ENCODE measurements at places on chromosomes 6 and 20.

DNA sequence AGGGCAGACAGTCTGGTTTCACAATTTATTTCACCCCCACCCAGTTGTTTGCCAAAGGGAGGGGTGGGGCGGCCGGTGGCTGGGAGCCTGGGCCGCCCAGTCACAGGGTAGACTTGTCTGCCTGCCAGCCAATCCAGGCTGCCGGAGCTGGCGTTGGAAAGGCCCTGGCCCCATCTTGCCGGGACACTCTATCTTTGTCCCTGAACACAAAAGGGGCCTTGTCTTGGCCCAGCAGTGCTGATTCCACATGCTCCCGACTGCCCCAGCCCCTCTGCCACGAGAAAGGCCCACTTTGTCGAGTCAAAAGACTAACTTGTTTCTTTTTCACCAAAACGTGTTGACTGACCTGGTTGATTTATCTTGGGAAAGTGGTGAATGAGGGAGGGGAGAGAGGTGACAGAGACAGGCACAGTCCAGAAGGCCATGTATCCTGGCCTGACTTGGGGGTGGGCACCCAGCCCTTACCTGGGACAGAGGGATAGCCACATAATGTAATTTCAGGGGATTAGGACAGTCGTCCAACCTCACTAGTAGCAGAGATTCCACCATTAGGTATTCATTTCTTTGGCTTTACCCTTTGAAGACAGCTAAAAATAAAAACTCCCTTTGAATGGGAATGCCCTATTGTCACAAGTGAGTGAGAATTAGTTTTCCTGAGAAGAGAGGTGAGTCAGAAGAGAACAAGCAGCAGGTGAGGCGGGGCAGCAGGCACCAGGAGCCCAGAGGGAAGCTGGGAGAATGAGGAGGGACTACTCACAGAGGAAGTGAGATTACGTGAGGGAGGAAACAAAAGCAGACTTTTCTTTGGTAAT, 67.0 kb upstream of the SIRPA start:
- no peak for DNase-seq

- DNase-seq, result no peak
Measured at GRCh38 chr6:45595010-45595851, 217.5 kb upstream of the SUPT3H start.

DNA sequence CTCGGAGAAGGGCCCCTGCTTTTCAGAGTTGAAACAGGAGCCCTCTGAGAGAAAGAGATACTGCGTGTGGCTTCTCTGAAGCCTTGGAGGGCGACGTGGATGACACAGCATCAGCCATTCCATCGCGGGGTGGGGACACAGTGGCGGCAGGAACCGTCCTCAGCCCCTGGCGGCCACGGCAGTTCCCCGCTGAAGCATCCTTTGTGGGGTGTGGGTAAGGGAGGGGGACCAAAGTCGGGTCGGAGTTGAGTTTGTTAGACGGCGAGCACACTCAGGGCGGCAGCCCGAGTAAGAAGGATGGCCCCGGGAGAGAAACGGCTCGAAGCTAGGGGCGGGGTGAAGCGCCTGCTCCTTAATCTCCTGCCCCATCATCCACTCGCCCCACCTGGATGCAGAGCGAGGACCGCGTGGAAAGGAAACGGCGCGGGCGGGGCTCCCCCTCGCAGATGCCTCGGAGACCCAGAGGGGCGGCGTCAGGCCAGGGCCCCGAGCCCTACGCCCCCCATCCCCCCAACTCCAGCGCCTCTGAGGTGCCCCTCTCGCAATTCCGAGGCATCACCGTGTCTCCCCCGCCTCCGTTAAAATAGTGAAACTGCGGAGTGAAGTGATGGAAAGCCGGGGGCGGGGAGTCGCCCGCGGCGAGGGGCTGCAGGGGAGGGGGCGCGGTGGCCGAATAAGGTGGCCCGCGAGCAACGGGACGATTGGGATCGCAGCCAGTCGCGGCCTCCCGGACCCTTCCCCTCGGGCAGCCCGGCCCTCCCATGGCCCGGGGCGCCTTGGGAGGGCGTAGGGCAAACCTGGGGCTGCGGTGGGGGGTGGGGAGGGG, 796 bp upstream of the RREB1 start:
- peak; percentile 65 for DNase-seq

DNA sequence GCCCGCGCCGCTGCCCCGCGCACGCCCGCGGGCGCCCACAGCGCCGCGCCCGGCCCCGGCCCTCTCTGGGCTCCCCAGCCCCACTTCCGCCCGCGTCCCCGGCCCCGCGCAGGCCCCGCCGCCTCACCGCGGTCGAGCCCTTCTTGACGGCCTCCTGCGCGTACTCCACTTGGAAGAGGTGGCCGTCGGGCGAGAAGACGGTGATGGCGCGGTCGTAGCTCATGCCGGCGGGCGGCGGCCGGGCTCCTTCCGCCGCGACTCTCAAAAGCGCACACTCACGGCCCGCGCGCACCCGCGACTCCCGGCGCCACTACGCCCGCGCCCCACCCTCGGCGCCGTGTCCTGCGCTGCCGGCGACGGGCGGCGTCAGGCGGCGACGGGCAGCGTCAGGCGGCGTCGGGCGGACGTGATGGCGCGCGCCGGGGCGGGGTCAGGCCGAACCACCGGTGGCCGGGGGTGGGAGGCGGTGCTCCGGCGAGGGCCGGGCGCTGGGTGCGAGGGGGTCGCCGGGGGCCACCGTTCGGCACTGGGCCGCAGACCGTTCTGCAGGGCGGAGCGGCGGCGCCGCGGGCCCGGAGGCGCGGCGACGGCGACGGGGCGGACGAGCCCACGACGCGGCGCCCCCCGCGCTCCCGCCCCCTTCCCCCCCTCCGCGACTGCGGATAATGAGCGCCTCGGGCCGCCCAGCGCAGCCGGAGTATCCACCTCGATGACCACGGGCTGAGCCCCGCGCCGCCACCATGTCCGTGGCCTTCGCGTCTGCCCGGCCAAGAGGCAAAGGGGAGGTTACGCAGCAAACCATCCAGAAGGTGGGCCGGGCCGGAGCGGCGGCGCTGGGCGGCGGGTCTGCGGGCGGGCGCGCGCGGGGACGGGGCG, at the start of the genes PSMA7 and SS18L1:
Gene PSMA7, minus strand, starts transcription at position 314 of the 876 bp plus-strand sequence. Its CDS starts 91 bp downstream, at position 223.
Gene SS18L1, plus strand, starts transcription at position 689 of the 876 bp plus-strand sequence. Its CDS starts 52 bp downstream, at position 741.
- peak; percentile 83 for DNase-seq

- DNase-seq, result peak; percentile 23
Measured at GRCh38 chr6:169723991-169724493, 258 bp downstream of the PHF10 start.

- no peak for DNase-seq
Measured at GRCh38 chr20:57944988-57945387, 235.2 kb upstream of the PMEPA1 start.

- DNase-seq, result no peak
Measured at GRCh38 chr6:129966125-129966524, 52.3 kb upstream of the L3MBTL3 start.

GRCh38 chr6:152993847-152994246, 8.7 kb downstream of the MTRF1L start:
- no peak for DNase-seq

- peak; percentile 42 for DNase-seq
Measured at GRCh38 chr6:144013486-144013909, 5.4 kb upstream of the PLAGL1 start.

- DNase-seq, result no peak
Measured at GRCh38 chr6:110618591-110619267, 142.3 kb upstream of the SLC22A16 start.

DNA sequence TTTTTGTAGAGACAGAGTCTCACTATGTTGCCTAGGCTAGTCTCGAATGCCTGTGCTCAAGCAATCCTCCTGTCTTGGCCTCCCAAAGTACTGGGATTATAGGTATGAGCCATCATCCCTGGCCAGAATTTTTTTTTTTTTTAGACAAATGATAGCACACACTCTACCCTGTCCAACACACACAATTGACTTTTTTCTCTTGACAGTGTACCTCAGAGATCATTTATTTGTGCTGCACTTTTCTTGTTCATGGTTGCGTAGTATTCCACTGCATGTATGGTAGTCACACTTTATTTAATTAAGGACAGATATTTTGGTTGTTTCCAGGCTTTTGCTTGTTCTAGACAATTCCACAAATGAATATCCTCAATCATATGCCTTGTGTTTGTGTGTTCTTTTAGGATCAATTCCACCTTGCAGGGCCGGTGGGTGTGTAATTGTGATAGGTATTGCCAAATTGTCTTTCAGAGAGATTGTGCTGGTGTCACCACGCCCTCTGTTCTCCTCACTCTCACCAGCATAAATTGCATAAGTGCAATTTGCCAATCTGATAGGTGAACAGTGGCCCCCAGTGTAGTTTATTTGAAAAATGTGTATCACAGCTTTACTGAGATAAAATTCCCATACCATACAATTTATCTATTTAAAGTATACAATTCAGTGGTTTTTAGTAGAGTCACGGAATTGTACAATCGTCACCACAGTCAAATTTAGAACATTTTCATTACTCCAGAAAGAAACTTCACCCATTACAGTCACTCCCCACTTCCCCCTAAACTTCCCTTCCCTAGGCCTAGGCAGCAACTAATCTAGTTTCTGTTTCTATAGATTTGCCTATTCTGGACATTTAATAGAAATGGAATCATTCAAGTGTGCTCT, 20.1 kb downstream of the SRC start:
- DNase-seq, result no peak

- no peak for DNase-seq
Measured at GRCh38 chr20:36008461-36009035, 40.2 kb downstream of the CNBD2 start.

GRCh38 chr20:12414446-12415274, 497.0 kb downstream of the BTBD3 start:
- no peak for DNase-seq

- DNase-seq, result no peak
Measured at GRCh38 chr6:68758559-68758958, 123.5 kb downstream of the ADGRB3 start.

GRCh38 chr6:150366118-150366778, 2.6 kb upstream of the IYD start:
- no peak for DNase-seq

GRCh38 chr6:84546427-84546914, 217.9 kb downstream of the TBX18 start:
- DNase-seq, result no peak

GRCh38 chr20:57470212-57470522, 54.8 kb downstream of the CTCFL start:
- no peak for DNase-seq

DNA sequence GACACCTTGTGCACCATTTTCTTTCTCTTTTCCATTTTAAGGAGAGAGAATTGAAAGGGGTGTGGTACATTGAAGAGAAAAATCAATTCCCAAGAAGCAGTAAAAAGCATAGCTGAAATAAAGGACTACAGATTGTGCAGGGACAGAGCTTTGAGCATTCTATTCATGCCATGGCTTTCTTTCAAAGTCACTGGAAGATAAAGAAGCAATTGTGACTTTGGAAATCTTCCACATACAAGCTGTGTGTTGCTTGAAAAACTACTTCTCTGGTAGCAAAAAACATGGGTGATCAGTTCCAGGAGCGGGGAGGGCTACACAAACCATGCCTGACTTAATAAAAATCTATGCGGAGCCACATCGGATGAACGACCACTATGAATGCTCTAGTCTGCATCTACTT, 230.2 kb upstream of the THEMIS start:
- no peak for DNase-seq

DNA sequence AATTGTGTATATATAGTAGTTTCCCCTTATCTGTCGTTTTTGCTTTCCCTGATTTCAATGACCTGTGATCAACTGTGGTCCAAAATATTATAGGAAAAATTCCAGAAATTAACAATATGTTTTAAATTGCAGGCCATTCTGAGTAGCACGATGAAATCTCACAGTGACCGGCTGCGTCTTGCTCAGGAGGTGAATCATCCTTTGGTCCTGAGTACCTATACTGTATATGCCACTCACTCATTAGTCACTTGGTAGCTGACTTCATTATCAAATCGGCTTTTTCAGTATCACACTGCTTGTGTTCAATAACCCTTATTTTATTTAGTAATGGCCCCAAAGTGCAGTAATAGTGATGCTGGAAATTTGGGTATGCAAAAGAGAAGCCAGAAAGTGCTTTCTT, 728.3 kb upstream of the EYS start:
- no peak for DNase-seq

DNA sequence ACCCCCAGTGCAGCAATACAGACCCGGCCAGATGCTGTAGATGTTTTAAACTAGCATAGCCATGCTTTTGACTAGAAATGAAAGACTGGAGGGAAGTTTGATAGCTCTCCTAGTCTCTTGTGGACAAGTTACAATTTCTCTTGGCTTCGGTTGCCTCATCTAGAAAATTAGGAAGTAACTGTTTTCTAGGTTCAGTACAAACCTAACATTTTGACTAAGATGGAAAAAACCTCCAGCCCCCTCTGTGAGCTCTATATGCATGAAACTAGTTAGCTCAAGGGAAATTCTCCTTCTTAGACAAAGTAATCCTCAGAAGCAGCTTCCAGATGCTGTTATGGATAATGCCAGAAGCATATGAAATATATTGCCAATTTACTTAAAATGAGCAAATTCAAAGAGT, 86.6 kb downstream of the RNF144B start:
- no peak for DNase-seq

GRCh38 chr6:35280903-35281302, 16.7 kb upstream of the DEF6 start:
- DNase-seq, result no peak

GRCh38 chr6:163460307-163460782, 45.8 kb downstream of the QKI start:
- DNase-seq, result no peak

GRCh38 chr20:25274481-25274880, 26.6 kb downstream of the PYGB start:
- no peak for DNase-seq

DNA sequence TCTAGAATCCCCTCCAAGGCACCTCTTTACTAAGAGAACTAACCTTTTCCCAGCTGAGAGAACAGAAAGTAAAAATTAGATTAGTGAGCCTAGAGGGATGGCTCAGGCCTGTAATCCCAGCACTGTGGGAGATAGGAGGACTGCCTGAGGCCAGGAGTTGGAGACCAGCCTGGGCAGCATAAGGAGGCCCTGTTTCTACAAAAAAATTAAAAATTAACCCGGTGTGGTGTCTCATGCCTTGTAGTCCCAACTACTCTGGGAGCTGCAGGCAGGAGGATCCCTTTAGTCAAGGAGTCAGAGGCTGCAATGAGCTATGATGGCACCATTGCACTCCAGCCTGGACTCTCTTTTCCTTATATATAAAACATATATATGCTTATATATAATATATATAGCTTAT, 5.5 kb upstream of the OOEP start:
- DNase-seq, result no peak

DNA sequence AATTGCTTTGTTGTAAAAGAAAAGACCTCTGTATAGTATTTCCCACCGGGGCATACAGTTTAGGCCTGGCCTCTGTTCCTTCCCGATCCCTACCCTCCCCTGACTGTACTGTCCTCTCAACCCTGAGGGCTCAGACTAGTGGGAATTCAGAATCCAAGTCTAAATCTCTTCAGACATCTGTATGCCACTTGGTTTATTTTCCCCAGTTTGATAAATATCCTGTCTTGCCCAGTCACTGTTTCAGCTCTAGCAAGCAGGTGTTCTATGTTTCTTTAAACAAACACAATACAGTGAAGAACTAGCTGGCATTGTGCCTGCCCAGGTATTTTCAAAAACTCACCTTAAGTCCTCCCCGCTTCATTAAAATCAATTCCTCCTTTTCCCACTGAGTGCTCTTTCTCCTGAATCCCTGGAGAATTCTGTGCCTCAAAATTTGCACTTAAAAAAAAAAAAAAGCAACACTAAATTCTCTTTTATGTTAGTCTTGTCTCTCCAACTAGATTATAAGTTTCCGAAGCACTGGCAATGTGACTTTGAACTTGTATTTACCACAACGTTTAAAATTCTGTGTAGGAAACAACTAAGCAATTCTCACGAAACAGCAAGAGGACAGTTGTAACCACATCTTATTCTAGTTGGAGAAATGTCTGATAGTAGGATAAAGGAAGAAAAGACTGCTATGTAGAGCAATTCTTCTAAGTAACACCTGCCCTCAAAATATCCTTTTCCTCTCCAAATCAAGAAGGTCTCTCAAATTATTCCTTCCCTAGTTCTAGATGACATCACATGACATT, 112.0 kb upstream of the CARMIL1 start:
- DNase-seq, result no peak

Data from CD4-positive, alpha-beta T cell treated with Interferon gamma for 1 hour (primary cell).